ENCODE measurements at places on chromosomes 7 and 10.

DNA sequence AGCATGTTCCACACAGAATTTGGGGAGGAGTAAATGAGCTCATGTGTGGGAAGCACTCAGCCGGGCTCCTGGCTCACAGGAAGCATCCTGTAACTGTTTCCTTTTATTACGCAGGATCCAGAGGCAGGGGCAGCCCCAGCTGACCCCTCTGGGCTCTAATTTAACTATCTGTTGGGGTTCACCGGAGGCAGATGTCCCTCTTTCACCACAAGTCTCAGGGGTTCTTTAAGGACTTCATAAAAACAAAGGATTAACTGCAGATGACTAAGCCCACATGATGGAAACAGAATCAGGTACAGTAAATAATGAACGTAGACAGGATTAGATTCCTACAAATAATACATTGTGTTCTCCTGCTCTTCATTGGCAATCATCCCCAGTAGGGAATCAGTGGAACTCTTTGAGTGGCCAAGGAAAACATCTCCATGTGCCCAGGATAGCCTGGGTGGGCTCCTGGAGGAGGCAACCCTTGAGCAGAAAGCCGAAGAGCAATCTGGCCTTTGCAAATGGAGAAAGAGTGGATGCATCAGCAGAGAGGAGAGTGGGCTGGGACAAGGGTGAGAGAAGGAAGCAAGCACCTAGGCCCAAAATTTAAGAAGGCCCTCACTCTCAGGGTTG is 24.6 kb downstream of the TBXAS1 start:
- no peak for DNase-seq

DNA sequence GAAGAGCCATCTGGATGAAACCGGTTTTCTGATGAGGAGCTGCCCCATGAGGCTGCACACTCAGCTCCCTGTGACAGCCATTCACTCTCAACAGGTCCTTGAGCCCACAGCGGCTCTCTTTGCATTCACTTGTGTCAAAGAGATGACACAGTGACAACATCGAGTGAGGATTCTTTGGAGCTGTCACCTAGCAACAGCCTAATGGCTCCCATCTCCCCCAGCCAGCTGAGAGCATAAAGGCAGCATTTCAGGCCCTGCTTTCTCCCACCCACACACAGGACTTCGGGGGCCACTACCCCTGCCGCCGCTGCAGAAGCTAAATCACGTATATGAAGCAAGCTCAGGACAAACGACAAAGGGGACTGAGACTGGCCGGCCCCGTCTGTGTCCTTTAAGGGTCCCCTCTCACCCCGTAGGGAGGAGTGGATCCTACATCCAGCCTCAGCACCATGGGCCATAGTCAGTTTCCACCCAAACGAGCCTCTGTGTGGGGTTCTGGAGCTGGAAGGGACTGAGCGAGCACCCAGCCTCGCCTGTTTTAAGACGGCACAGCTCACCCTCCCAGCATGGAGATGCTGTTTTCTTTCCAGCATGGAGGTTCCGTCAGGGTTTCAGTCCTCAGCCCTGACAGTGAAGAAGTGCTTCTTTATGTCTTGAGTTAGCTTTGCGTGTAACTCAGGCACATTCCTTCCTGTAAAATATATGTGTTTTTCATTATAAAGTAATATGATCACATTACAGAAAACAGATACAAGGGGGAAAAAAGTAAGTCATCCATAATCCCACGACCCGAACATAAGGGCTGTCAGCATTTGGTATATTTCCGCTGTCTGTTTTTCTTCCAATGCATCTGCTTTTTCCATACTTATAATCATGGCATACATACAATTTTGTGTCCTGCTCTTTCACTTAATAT is 4.9 kb downstream of the CPA4 start:
- no peak for DNase-seq

DNA sequence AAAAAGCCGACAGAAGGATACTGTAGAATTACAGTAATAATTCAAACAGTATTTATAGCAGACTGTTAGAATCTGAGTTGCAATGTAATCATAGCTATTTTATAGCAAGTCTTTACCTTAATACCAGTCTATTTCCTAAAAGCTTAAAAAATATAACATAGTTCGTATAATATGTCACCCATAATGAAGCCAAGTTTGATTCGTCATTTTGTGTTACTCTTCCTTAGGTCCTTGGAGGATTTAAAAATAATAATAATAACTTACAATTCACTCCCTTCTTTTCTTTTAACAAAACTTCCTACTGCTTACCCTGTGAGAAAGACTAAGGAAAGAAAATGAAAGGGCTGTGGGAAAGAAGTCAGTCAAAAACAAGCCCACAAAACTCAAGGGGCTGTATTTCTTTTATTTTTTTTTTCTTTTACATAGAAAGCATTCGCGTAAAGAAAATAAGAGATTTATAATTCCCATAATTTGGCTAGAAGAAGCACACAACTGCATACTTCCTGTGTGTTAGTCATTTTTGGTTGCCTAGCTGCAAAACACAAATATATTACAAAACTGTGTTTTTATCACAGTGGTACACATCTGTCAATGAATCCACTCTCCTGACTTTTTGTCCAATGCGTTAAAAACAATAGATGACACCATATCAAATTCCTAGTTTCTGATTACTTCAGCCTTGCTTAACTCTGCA is 187.2 kb upstream of the CELF2 start:
- DNase-seq = no peak

DNA sequence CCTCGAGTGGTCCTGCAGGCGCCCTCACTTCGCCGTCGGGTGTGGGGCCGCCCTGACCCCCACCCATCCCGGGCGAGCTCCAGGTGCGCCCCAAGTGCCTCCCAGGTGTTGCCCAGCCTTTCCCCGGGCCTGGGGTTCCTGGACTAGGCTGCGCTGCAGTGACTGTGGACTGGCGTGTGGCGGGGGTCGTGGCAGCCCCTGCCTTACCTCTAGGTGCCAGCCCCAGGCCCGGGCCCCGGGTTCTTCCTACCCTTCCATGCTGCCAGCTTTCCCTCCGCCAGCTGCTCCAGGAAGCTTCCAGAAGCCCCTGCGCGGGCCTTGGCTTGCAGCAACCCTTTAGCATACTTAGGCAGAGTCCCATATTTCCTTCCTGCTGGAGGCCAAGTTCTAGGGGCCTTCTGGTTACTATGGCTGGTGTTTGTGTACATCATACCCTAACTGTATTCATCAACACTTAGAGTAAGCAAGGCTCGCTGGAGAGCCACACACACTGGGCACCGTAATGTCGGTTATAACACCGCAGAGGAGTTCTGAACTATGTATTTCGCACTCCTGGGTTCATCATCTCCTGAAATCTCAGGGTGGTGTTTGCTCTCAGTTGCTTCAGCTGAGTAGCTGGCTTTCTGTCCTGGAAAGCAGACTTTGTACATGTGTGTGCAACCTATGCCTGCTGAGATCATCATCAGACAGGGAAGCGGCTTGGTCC is 471 bp downstream of the MGMT start:
- no peak for DNase-seq

DNA sequence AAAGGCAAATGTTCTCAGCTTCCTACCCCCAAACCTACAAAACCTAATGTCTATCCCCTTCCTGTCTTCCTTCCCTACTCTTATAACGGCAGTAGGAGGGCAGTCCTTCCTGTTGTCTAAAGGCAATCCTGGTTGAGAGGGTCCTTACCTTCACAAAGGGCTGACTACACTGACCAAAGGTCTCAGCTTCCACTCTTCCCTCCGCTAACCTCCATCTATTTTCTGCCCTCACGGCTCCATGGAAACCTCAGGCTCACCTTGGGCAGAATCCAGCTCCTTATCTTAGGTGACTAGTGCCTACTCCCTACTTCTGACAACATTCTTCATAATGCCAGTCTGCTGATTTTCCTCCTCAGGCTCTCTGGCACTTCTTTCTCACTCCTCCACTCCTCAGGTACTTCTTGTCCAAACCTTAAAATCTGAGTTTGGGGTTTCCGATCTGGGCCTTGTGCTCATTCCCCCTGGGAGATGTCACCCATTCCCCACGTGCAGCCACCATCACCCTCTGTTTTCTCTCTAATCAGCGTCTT is 542 bp downstream of the FBXL13 start:
- DNase-seq = no peak

- no peak for DNase-seq
Observed at GRCh38 chr10:61958805-61959204, 57.3 kb downstream of the ARID5B start.

- DNase-seq = no peak
Observed at GRCh38 chr7:30656006-30656957, 26.0 kb downstream of the CRHR2 start.

- no peak for DNase-seq
Observed at GRCh38 chr7:14690486-14690885, 212.1 kb downstream of the DGKB start.

GRCh38 chr10:35194906-35195305 is 68.3 kb downstream of the CREM start:
- no peak for DNase-seq

- no peak for DNase-seq
Observed at GRCh38 chr10:3944591-3944990, 159.6 kb upstream of the KLF6 start.

GRCh38 chr10:132972986-132973902 is 30.9 kb upstream of the CFAP46 start:
- DNase-seq = no peak

GRCh38 chr10:23442936-23443335 is 4.1 kb downstream of the OTUD1 start:
- DNase-seq = no peak

DNA sequence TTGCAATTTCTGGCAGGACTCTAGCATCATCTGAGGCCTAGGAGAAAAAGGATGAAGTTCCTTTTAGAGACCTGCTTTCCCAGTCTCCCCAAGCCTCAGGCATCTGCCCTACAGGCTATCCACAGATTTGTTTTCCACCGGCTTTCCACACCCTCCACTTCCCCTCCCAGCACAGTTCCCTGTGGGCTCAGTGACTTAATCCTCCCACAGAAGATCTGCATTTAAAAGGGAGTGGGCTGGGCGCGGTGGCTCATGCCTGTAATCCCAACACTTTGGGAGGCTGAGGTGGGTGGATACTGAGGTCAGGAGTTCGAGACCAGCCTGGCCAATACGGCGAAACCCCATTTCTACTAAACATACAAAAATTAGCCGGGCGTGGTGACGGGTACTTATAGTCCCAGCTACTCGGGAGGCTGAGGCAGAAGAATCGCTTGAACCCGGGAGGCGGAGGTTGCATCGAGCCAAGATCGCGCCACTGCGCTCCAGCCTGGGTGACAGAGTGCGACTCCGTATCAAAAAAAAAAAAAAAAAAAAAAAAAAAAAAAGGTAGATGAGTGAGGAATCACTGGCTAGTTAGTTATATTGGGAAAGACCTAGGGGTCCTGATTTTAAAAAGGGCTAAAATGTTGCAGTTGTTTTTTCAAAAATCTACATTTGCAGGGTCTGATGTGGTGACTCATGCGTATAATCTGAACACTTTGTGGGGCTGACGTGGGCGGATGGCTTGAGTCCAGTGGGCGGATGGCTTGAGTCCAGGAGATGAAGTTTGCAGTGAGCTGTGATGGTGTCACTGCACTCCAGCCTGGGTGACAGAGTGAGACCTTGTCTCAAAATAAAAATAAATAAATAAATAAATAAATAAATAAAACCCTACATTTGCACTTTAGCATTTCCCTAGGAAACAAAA is 119.5 kb downstream of the BAMBI start:
- no peak for DNase-seq

GRCh38 chr10:33739031-33739430 is 404.6 kb upstream of the NRP1 start:
- DNase-seq = no peak

- no peak for DNase-seq
Observed at GRCh38 chr10:34280599-34281374, 534.3 kb downstream of the PARD3 start.

GRCh38 chr7:44587843-44588711 is 6.0 kb upstream of the TMED4 start:
- peak; percentile 43 for DNase-seq

DNA sequence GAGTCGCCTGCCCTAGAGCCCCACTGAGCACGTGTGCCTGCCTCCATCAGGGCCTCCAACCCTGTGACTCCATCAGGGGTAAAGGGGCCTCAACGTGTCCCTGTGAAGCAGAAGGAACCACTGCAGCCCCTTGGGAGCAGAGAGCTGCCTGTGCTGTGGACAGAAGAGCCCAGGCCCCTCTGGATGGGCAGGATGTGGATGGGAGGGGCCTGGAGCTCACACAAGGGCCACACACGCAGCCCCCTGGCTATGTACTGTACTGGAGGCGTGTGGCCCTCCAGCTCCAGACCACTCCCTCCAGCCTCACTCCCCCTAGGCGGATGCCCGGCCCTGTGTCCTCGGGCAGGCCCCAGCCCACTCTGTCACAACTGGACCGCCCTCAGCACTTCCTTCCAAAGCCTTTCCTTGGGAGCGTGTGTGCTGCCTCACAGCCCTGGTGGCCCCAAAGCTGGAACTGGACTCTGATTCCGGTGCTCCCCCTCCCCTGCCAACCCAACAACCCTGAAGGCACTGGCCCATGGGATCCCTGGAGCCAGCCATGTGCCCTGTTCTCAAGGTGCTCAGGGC is 238.0 kb downstream of the TCERG1L start:
- DNase-seq = no peak

GRCh38 chr7:118492466-118492865 is 268.0 kb downstream of the ANKRD7 start:
- DNase-seq = no peak

- no peak for DNase-seq
Observed at GRCh38 chr10:75483188-75483587, 51.8 kb downstream of the LRMDA start.

- DNase-seq = no peak
Observed at GRCh38 chr7:144670218-144670617, 165.6 kb downstream of the TPK1 start.

DNA sequence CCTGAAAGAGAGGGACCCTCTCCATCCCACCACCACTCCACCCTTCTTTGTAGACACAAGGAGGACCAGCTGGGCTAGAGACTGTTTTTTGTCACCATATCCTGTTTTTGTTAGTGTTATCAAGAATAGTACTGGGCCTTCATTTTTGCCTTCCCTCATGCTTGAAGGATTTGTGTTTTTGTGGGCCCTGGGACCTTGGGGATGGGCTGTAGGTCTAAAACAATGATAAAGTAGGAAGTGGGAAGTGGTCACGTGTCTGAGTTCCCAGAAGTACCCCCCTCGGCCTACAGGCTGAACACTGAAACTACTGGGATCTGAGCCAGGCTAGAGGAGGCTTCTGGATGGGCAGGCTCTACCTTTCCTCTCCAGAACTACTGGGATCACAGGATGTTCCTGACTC is 8.9 kb downstream of the AGFG2 start:
- no peak for DNase-seq

GRCh38 chr7:24861336-24861735 is 104.1 kb upstream of the GSDME start:
- no peak for DNase-seq

- DNase-seq = peak; percentile 34
Observed at GRCh38 chr7:2559283-2559950, 638 bp downstream of the IQCE start.

Data from stimulated activated CD4-positive, alpha-beta T cell treated with anti-CD3 and anti-CD28 coated beads, Interleukin-4, amount 100 ng/mL, for 4 hours (primary cell).